ENCODE measurements at places on chromosomes 7 and 10. TPM values are rescaled to one million over a fixed set of nuclear protein-coding genes. Genes with fewer than 3 reads are reported as not detected.

Gene SPRN
- total RNA-seq, result not detected

DNA sequence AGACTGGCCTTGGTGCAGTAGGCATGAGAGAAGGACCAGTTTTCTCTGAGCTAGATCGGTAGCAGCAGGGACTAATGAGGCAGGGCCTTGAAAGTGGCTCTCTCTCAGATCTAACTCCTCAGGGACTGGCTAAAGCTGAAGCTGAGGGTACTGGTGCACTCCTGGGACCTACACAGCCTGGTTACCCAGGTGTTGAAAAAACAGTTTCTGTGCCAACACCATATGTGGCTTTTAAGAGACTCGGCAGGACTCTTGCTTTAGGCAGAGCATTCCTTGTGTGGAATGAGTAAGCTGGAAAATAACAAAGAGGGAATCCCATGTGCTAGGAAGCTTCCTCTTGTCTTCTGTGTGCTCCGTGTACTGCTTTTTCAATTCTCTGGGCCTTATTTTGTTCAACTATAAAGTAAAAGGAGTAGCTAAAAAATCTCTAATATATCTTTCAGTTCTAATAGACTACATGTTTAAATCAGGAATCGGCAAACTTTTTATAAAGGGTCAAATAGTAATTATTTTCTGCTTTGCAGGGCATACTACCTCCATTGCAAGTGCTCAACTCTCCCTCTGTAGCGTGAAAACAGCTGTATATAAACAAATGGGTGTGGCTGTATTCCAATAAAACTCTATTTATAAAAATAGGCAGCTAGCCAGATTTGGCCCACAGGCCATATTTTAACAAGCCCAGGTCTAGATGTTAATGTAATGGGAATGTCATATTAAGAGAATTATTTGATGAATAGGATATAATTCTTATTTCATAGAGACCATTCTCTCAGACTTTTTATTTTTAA lies 186.1 kb upstream of the KAT6B start:
- DNase-seq, result no peak

GRCh38 chr7:142439739-142440138 lies 181.9 kb upstream of the PRSS58 start:
- DNase-seq, result no peak

- no peak for DNase-seq
Observed at GRCh38 chr7:86814661-86815379, 171.1 kb downstream of the GRM3 start.

DNA sequence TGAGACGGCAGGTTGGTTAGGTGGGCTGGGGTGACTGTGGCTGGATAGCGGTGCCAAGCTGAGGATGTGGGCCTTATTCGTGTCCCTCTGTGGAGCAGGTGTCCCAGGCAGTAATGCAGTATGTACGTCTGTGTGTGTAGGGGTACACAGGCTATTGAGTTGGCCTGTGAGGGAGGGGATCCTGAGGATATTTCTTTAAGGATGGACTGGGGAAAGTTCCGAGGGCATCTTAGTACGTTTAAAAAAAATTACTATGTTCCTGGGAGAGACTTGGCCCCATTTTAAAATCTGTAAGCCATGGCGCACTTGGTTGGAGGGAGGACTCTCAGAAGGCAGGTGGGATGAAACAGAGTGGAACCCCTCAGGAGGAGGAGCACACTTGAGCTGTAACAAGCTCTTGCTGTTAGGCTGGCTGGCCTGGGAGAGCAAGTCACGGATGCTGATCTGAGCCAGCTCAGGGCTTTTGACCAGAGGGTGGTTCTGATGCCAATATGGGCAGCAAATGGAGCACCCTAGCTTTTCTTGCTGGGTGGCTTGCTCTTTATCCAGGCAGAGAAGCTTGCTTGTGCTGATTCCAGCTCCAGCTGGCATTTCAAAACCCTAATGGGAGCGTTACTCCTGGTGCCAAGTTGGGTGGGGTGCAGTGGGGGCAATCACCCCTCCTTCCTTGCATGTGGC lies 765 bp downstream of the WBP1L start:
- DNase-seq, result no peak

DNA sequence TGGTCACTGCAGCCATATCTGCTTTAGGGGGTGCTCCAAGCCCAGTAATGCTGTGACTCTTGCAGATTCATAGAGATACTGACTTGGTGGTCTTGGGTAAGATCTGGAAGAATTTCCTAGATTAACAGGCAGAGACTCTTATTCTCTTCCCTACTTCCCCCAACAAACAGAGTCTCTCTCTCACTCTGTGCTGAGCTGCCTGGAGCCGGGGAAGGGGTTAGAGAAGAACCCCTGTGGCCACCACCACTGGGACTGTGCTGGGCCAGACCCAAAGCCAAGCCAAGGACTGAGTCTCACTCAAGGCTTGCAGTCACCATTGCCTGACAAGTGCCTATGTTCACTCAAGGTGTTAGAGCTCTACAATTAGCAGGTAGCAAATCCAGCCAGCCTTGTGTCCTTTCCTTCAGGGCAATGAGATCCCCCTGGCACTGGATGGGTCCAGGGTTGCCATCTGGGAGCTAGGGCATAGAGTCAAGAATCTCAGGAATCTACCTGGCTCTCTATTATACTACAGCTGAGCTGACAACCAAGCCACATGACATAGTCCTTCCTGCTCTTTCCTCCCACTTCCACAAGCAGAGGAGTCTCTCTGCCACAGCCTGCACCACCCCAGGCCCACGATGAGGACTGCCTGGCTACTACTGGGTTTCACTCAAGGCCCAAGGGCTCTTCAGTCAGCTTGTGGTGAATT lies 41.4 kb upstream of the TECTB start:
- DNase-seq, result no peak
